Right renal pelvis (tissue), 4 donors: ENCODE measurements at places on chromosomes 4 and X.

DNA sequence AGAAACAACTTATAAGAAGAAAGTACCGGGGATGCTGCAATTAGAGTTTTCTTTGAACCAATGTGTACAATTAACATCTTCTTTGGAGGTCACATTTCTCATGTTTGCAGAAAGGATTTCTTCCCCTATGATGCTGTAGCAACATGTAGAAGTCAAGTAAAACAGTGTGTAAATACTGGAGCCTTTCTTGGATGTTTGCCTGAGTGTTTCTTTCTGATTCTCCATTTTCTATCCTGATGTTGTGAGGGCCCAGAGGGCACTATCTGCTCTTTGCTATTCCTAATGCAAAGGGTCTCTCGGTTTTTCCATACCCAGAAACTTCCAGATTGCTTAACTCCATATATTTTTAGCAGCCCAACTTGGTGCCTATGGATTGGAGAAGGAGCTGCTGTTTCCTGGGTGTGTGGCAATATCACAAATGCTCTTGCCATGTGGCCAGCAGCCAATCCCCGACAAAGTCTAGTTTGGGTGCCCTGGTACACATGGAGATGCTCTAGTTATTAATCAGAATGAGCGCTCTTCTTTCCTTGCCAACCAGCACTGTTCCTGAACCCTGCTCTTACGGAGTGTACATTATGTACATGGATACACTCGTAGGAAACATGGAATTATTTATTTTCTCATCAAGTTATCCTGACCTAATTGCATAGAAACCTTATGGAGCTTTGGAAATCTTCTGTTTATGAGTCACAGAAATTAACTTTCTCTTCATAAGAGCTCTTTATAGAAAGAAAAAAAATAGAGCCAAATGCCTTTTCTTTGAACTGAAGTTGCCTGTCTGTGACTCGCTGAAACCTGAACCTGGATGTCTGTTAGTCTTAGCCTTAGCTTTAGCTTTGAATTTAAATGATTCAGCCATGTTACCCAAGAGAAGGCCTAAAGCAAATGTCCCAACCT is 67.0 kb upstream of the GPC4 start:
- DNase-seq: no peak

DNA sequence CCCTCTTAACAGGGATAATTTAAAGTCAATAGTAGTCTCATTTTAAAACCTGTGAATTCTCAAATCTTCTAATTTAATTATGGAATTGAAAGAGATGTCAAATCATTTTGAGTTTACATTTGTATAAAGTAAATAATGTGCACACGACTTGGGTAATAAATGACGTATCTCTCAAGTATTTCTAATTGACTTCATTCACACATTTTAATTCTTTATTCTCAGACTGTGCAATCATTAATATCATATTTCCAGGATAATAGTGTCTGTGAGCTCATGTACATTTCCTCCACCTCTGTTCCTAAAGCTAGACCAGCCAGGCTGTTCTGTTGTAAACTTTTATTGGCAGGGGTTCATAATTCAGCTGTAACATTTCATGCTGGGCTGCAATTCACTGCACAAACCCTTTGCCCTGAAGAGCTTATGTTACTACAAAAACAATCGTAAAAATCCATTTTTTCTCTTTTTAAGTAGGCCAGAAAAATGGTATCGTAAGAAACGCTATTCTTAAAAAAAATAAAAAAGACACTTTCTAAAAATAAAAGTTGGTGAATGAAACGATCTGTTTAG is 1103.1 kb upstream of the TENM3 start:
- DNase-seq: no peak

DNA sequence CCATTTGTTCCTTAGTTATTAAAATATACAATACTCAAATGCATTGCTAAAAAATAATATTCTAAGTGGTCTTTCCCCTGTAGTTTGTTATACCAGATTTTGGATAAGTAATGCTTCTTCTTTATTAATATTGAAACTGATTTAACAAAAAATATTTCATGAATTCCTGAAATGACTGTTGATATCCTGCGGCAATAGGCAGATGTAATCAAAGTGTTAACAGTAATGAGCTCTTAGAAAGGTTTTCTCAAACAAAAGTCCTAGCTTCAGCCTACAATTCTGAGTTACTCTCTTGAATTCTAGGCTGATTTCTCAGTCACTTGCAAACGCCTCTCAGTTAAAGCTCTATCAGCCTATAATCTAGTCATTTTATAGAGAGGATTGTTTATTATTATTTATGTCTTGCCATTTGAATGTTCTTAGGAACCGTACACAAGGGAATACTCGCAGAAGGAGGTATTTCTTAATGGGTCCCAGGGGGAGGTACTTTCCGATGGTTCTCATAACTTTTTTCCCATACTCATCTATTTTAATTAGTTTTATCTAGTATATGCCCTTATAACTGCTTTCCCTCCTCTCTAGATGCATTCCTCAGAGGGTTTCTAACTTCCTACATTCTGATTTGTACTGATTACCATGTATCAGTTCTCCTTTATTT is 96.8 kb downstream of the FNIP2 start:
- no peak for DNase-seq

GRCh38 chr4:95410387-95410977 is 138.3 kb downstream of the UNC5C start:
- no peak for DNase-seq

DNA sequence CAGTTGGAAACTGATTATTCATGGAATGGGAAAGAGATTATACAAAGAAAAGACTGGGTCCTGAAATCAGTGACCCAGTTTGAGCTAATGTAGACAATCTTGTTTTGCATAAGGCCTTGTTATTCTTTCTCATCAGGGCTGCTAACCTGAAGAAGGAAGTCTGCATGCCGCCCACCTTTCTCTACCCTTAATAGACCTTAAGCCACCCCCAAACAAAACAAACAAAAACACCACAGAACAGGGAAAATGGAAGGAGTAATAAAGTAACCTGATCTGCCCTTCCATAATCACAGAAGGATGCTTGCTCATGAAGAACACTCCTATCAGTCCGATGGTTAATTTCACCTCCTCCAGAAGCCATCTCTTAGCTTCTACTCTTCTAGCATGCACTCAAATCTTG is 288.1 kb downstream of the FRMPD4 start:
- no peak for DNase-seq
